ENCODE measurements at places on chromosomes 7 and 10.

GRCh38 chr7:70071766-70072165 is 473.5 kb downstream of the AUTS2 start:
- DNase-seq = no peak

DNA sequence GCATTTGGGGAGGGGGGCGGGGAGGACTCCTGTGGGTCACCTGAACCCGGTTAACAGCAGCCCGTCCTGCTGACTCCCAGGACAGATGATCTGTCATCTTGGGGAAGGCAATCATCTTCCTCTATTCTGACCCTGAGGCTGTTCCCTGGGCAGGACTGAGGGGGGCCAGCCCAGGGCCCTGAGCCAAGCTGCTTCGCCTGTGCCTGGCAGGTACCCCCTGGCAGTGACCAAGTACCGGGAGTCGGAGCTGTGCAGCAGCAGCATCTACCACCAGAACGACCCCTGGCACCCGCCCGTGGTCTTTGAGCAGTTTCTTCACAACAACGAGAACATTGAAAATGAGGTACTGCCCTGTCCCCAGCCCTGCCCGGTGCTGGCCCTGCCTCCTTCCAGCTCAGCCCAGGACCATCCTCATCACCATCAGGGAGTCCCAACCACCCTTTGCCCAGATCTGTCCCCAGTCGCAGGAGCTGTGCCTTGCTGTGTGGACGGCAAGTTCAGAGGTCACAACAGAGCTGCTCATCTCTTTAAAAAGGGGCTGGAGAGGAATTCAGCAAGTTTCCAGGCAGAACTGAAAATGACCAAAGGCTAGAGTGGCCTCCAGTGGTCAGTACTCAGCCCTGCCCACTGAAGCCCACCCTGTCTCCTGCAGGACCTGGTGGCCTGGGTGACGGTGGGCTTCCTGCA is 8.1 kb downstream of the AOC1 start:
- DNase-seq = no peak

- DNase-seq = no peak
These were observed 12.2 kb downstream of the IGF2BP3 start for GRCh38 chr7:23458044-23458443.

GRCh38 chr7:143908120-143908519 is 6.1 kb upstream of the TCAF1 start:
- DNase-seq = no peak

GRCh38 chr7:116211006-116211912 is 920 bp downstream of the TES start:
- DNase-seq = peak; percentile 72
